ENCODE measurements at places on chromosomes 1 and 21.

DNA sequence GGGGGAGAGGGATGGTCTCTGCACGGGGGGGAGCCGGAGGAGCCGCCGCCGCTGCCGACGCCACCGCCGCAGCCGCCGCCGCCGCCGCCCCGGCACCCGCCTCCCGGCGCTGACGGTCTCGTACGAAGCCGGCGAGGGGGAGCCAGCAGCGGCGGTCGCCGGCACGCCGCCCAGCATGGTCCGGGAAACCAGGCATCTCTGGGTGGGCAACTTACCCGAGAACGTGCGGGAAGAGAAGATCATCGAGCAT is 311 bp downstream of the SPEN start:
- DNase-seq = no peak

DNA sequence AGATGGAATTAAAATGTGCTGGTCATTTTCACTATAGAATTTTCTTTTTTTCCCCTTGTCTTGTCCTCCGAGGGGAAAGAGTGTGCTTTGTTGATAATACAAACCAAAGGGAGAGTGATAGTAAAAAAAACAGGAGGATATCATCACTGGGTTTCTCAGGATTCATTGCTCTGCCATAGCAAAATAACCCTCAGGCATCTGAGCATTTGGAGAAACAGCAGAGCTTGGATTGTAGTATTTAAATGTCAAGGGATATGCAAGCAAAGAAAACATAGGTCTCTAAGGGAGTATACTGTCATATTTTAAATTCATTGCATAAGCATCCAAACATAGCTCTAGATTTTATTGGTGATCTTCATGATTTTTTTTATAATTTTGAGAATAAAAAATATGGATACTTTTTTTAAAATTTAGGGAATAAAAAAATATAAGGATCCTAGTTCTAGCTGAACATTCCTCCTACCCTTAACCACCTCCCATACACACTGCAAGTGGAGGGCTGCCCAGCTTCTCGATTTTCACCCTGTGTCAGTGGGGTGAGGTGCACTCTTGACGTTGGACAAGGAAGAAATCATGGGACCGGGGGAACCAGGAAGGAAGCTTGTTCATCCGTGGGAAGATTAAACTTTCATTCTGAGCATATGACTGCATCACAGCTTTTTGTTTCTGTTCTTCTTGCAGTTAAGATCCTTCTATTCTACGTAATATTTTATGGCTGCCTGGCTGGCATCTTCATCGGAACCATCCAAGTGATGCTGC is 4.4 kb downstream of the ATP1B1 start:
- no peak for DNase-seq

GRCh38 chr1:94912263-94913184 is 14.4 kb downstream of the CNN3 start:
- no peak for DNase-seq

- no peak for DNase-seq
Measured at GRCh38 chr1:50110656-50111055, 1.9 kb downstream of the ELAVL4 start.

DNA sequence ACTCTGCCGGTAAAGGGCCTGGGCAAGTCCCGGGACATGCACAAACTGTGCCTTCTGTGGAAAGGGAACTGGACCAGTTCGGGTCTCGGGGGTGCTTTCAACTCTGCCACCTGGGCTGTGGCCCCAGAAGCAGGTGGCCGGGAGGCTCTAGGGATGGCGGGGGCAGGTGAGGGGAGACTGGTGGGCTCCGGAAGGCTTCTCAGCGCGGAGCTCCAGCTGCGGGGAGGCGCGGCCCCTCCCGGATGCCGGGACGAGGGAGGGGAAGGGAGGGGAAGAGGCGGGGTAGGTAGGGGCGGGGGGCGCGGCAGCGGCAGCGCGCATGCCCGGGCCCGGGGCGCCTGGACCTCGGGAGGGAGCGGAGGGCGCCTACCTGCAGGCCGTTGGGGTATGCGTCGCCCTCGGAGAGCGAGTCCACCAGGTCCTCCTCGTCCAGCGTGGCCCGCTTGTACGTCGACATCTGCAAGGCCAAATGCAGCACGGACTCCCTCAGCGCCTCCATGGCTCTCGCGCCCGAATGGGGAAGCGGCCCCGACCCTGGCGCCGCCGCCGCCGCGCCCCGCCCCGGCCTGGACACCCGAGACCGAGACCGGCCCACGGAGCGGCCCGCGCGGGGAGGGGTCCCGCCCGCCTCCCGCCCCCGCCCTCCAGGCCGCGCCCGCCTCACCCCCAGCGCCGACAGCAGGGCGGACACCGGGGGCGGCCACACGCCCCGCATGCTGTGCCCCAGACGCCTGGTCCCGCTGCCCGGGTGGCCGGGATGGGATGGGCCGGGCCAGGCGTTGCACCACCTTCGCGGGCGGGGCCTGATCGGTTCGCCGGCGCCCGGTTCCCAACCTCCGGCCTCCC is at the start of gene ECE1:
Gene ECE1, minus strand, starts transcription at position 764 of the 846 bp plus-strand sequence. Its CDS starts 49 bp downstream, at position 715.
- peak; percentile 51 for DNase-seq

- DNase-seq = peak; percentile 49
Measured at GRCh38 chr1:204513117-204513716, 3.0 kb upstream of the MDM4 start.

GRCh38 chr21:46062471-46063211 is 35.3 kb upstream of the COL6A2 start:
- no peak for DNase-seq

GRCh38 chr1:177142791-177143271 is 21.7 kb downstream of the ASTN1 start:
- DNase-seq = no peak

DNA sequence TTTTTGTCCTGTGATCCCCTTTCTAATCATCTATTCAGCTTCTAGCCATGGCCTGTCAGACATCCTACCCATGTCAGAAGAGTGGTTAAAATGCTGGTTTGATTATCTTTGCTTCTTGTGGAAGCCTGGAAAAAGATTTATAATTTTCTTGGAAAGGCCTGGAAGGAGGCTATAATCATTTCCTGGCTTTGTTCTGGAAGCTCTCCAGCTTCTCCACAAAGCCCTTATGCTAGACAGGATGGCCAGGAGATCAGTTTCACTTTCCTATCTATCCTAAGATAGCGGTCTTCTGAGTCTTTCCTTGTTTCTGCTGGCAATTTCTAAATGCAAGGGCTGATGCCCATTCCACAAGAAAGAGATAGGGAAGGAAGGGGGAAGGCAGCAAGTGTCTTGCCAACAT is 90.9 kb upstream of the SLC44A3 start:
- DNase-seq = no peak

DNA sequence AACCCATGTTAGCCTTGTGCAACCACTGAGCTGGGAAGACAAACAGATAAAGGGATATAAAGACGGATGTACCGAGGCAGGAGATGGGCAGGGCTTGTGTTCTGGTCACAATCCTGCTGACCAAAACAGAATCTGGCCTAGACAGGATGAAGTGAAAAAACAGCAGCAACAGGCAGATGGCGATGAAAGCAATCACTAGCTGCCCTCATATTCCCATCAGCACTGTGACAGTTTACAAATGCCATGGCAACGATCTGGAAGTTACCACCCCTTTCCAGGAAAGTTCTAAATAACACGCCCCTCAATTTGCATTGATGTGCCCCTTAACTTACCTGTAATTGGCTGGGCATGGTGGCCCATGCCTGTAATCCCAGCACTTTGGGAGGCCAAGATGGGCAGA is 40.6 kb upstream of the CD46 start:
- no peak for DNase-seq

DNA sequence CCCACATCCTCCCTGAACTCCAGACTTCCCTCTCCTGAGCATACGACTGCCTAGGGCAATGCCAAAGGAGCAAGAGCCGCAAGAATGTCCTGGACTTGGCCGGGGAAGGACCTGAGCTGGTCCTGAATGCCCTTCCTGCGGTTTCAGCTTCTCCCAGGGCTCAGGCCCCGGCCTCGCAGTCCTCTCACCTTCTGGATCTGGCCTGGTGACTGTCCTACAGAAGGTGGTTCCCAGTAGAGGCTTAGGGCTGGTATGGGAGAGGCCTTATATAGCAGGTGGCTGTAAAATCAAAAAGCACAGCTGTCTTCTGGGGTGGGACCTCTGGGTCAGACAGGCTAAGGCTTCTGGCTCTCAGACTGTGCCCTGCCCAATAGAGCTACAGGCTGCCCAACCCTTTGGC is at the start of gene LYPD8:
Gene LYPD8, minus strand, starts transcription at position 243 of the 400 bp plus-strand sequence. CDS start 4,678 bp downstream, outside the sequence.
- DNase-seq = no peak

- peak; percentile 63 for DNase-seq
Measured at GRCh38 chr1:975896-976683, 5.8 kb downstream of the PERM1 start.

DNA sequence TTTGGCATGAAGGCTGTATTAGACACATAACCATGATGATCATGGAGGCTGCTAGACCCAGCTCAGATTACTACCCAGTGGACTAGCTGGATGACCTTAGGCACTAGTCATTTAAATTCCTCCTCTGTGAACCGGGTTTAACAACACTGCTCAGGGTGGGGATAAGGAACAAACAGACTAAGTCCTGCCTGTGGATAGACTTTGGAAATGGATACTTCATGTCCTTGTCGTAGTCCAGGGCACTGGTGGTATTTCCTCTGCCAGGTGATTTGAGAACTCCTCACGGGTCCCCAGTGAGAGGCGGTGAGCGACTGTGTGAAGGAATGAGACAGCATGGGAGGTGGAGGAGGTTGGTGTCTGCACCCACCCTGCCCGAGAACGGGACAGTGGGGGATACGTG is 72.9 kb upstream of the SELENON start:
- no peak for DNase-seq

Data from stimulated activated naive CD4-positive, alpha-beta T cell (primary cell).